ENCODE measurements at places on chromosomes 3 and 15.

GRCh38 chr15:101481381-101481705, 8.2 kb downstream of the PCSK6 start:
- DNase-seq, result no peak

GRCh38 chr3:39718674-39719595, 90.5 kb upstream of the MYRIP start:
- DNase-seq, result no peak

DNA sequence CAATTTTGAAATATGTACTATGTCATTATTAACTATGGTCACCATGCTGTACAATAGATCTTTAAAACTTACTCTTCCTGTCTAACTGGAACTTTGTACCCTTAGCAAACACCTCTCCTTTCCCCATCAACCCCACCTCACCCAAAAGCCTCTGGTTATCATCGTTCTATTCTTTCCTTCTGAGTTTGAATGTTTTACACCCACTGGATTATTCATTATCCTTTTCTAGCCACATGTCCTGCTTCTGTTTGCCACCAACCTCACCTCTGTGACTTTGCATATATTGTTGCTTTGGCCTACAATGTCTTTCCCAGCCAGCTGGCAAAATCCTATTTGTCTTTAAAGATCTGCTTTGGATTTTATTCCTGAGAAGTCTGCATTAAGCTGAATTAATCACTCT, 102.6 kb upstream of the TSPAN3 start:
- DNase-seq, result no peak

- no peak for DNase-seq
These were observed 718.7 kb upstream of the SGO1 start for GRCh38 chr3:20904671-20905070.

GRCh38 chr3:100496711-100497261, 4.4 kb downstream of the TMEM45A start:
- DNase-seq, result no peak

GRCh38 chr3:28756056-28756455, 407.4 kb upstream of the AZI2 start:
- DNase-seq, result no peak
